ENCODE measurements at places on chromosomes 5 and 9.

- peak; percentile 39 for DNase-seq
These were observed 270.2 kb downstream of the FSTL4 start for GRCh38 chr5:133341915-133342710.

DNA sequence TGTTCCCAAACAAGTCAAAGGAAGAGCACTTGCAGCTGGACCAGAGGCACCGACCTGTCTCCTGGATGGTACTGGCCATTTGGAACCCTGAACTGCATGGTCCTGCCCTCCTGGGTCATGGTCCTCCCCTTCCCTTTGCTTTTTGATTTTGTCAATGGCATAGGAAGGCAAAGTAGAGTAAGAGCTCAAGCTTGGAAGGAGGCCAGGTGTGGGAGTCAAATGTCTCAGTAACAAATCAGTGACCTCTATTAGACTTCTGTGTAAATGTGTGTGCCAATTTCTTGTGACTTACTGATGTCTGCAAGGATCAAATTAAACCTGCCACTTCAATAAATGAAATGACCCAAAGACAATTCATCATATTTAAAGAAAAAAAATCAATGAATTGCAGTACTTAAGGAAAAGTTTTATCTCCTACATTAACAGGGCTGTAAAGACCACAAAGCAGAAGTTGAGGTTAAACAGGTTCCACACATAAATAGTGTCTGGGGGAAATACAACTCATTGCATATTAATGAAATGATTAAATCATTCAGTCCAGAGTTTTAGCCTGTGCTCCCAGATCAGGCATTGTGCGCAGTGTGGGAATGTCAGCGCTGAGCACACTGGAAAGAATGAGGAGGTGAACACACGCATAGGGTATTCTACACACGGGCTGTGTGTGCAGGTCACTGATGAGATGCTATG is 32.7 kb downstream of the OSMR start:
- DNase-seq = no peak

DNA sequence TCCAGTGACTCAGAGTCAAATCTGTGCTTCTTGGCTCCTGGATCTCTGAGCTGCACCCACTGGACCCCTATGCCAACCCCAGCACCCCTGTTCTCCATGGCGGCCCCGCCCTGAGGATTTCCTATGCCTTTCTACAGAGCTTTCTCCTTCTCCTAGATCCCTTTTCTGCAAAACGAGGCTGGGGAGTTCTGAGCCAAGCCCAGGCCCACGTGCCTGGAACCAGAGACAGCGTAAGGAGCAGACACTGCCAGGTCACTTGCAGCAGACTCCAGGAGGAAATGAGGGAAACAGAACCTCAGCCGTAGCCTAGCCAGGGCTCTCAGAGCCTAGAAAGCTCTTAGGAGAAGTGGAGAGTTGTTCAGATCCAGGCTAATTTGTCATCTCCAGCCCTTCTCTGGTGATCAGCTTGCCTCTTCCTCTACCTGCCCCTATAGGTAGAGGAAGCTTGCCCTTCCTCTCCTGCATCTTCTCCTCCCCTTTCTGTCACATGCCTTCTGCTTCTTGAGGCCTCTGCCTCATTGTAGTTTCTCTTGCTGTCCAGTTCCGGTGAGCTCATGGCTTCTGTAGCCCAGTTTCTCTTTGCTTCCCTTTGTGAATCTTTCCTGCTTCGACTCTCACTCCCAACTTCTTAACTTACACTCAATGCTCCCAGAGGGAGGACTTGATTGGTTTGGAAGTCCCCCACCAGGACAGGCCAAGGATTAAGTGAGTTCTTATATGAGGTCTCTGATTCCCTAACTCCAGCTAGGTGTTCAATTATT is 163.4 kb downstream of the RGS3 start:
- DNase-seq = peak; percentile 42

GRCh38 chr9:14935964-14936363 is 25.7 kb upstream of the FREM1 start:
- DNase-seq = no peak

DNA sequence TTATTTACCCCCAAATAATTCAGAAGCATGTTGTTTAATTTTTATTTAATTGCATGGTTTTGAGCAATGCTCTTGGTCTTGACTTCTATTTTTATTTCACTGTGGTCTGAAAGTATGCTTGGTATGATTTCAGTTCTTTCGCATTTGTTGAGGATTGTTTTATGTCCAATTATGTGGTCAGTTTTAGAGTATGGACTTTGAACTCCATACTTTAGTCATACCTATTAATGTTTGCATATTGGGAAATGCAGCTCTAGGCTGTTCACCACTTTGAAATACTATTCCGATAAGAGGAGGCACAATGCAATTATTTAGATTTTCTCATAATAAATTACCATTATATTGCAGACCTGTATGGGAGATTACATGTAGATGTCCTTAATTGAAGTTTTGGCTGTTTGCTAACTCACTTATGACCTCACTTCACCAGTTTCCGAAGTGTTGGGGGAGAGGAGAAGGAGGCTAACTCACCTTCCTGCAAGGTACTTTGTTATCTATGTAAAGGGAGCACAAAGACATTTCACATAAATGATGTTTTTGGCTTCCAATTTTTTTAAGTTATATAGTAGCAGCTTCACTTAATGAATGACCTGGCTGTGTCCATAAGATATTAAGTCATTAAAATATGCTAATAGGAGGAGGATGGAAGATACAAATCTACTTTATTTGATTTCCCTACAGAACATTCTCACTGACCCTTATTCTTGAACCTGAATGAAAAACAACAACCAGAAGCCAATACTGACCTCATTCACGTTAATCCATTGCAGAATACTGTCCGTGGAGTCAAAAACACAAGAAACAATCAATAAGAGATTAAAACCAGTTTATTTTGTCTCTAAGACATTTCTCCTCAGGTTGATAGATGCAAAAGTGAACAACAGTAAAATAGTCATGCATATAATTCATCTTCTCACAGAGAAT is 970.3 kb upstream of the ARRDC3 start:
- no peak for DNase-seq

DNA sequence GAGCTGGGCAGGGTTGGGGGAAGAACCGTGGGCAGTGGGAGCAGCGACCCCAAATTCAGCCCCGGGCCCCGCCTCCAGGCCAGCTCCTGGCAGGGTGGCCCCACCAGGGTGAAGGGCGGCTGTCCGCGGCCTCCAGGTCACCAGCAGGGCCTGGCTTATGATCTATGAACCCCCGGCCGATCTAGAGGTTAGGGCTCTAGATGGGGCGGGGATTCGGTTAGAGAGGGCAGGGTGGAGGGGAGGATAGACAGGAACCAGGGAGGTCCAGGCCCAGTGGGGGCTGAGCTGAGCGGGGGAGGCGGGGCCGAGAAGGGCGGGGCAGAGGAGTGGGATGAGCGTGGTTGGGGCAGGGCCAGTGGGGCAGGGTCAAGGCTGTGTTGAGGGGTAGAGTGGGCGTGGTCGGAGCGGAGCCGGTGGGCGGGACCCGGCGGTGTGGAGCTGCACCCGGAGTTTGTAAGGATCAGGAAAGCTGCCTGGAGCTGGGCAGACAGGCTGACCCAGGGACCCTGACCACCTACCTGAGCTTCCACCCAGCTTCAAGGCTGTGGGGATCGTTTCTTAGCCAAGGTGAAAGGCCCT is 29.3 kb upstream of the OBP2B start:
- DNase-seq = peak; percentile 92

- DNase-seq = no peak
These were observed 29.6 kb downstream of the RNF145 start for GRCh38 chr5:159179529-159180305.

DNA sequence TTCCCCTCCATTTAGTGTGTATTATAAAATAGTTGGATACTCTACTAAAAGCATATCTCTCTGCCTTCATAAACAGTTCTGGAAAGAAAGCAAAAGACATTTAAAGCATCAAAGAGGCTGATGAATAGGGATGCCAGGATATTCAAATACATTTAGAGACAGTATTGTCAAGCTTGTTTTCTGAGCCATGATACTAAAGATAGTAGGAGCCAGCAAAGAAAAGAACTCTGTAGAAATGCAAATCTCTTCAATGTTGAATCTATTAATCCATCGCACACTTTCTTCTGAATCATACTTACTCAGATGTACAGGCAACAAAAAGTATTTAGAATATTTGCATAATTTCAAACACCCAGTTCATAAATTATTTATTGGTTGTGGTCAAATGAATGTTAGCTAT is 207.1 kb upstream of the MEF2C start:
- no peak for DNase-seq

GRCh38 chr9:9961487-9961886 is 651.3 kb downstream of the PTPRD start:
- no peak for DNase-seq

DNA sequence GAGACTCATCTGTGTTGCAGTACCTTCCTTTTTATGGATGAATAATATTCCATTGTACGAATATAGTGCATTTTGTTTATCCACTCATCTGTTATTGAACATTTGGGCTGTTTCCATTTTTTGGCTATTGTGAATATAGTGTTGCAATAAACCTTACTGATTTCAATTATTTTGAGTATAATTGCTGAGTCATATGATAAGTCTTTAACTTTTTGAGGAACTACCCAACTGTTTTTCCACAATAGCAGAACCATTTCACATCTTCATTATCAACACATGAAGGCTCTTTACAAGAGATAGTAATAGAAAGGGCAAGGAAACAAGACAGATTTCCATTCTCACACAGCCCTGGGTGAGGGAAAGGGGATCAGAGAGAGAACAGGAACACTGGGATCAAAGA is 329.2 kb downstream of the RAB3C start:
- DNase-seq = no peak

DNA sequence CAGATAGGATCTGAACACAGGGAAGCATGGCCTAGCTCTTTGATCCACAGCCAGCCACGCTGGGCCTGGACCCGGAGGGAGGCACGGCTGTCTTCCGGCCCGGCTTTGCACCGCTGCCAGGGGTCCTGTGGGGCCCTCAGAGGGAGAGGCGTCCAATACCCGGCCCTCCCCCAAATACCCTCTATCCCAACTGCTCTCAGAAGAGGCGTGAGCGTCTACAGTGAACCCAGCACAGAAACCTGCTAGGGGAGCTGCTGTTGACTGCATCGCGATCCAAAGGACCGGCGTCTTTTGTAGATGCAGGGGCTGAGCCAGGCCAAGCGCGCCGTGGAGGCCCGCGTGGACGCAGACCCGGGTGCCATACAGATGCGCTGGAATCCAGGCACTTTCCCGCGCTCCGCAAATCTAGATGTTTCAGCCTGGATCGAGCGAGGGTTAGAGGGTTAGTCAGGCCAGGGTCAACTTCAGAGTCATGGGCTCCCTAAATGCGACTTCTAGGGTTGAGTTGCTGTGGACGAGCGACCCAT is 1.1 kb upstream of the TCF7 start:
- DNase-seq = no peak

DNA sequence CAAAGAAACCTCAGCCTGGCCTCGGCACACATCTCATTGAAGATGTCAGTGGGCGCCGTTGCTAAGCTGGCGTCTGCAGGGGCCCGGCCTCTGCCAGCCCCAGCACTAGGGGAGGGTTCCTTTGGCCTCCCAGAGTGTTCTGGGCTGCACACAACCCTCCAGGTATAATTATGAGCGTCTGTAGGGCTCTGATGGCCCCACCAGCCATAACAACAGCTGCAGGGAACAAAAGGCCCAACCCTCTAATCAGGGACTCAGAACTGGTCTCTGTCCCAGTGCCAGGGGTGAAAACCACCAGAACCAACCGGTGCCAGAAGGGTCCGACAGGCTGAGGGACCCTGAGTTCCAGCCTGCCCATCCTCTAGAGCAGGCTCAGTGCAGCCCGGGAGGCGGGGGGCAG is 39.5 kb upstream of the SLC12A7 start:
- DNase-seq = no peak

- no peak for DNase-seq
These were observed 9.0 kb downstream of the CREBRF start for GRCh38 chr5:173065155-173065554.

DNA sequence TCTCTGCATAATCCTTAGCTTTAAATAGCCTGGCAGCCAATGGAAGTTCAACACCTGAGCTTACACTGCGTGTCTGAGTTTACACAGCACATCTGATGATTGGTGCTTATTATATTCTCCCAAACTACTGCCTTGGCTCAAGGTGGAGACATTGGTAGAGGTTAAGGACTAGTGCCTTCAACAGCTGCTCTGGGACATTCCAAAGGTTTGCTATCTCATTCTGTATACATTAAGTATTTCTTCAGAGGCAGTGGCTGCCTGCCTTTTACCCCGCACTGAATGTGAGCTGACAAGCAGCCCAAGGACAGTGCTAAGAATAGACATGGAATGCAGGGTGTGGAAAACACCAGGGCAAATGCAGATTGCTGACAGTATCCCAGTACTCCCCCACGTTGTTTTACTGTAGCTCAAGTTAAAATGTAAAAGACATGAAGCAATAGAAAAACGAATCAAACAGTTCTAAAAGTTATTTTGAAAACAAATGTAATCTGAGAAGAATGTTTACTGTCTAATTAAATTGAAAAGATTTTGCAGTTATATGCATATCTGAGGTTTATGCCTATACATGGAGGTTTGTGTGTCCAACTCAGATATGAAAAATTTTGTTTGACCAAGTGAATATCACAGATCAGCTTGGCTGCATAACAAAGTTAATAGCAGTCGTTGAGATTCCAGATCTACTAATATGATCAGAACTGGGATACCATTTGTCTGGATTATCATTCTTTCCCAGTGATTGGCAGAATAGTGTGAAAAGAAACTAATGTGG is 1.8 kb downstream of the HSPB3 start:
- no peak for DNase-seq

- DNase-seq = no peak
These were observed 45.0 kb upstream of the SLC28A3 start for GRCh38 chr9:84385386-84386040.

DNA sequence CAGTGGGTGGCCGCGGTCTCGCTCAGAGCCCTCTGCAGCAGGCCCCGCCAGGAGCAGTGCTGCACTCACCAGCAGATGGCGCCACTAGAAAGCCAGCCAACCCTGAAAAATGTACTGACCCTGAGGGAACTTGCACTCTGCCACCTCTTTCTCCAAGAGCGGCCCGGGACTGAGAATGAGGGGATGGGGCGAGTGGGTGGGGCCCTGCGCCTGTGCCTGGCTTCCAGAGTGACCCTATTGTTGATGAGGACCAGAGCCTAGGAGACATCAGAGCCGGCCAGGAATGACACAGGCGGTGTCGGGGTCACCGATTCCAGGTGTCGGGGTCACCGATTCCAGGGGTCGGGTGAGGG is 2.9 kb upstream of the IL17B start:
- DNase-seq = peak; percentile 82

DNA sequence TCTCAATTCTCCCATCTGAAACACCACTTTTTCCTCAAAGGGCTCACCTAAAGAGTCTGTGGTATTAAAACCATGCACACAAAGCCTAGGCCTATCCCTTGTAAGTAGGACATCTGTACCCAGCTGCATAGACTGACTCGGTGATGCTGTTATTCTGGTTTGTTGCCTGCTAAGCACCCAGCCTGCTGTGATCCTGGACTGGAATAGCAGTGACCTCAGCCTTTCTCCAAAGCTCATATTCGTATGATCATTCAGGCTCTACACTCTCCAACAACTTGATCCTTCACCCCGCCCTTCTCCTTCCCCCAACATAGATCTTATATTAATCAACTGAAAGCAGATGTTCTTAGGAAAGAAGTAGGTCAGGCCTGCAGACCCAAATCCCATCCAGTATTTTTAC is 81.4 kb upstream of the WWC1 start:
- DNase-seq = no peak

Data from upper lobe of right lung (tissue), 1 donor.